ENCODE measurements at places on chromosomes 6 and 20.

- no peak for DNase-seq
These were observed 225.3 kb upstream of the CST7 start for GRCh38 chr20:24723647-24724352.

DNA sequence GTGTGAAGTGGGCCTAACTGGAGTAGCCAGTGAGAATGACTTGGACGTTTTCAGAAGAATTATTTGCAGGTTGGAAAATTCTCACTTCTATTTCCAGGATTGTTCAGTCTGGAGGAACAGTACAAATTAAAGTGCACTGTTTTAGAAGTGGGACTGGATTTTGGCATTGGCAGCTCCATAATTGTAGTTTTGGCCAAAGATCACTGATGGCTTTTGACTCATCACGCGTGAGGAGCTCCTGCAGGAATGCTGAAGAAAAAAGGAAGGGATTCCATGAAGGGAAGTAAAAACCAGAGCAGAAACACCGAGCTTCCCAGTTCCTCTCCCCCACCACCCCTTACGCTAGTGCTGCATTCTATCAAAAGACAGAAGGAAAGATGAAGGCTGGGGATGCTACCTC is 103.5 kb downstream of the JARID2 start:
- no peak for DNase-seq

GRCh38 chr6:74268815-74269599 is 573.0 kb downstream of the CD109 start:
- no peak for DNase-seq

DNA sequence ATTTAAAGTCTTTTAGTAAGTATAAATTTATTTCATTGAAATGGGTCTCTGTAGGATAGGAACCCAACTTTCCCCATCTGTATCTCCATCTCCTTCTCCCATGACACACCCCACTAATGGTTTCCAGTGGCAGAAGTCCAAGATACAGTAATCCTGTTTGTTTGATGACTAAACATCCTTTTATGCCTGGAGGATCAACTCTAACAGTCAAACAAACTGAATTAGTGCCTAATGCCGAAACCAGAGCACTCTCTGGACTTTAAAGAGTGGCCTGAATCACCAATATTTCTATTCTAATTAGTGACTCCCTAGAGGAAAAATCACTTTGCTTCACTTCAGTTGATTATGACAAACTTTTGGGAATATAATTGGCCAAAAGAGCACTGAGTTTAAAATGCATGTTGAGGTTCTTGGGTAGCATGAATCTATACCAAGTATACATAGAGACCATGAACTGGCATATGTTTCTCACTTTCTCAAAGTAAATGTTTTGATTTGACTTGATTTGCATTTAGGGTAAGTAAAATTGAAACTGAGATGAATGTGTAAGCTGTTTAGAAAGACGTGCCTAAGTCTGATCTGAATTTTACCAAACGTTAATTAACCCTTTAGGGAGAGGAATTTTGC is 776.4 kb upstream of the NRSN1 start:
- DNase-seq = no peak

DNA sequence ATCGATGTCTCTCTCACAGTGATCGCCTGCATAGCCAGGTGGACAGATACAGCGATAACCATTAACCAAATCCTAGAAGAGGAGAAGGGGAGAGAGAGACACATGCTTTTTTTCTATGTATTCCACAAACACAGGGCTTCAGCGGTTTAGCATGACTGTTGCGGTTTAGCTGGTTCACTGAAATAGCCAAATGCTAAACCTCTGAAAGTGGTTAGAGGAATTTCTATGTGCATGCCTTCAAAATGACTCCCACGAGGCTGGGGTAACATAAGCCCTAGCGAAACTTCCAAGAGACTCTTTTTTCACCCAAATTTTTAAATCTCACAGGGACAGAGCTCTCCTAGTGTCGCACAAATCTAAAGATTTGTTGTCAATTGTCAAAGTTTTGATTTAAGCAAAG is 25.1 kb downstream of the JAG1 start:
- DNase-seq = no peak
